ENCODE measurements at places on chromosomes 3 and 15.

GRCh38 chr3:13676356-13677017 is 127.6 kb downstream of the FBLN2 start:
- DNase-seq = no peak

DNA sequence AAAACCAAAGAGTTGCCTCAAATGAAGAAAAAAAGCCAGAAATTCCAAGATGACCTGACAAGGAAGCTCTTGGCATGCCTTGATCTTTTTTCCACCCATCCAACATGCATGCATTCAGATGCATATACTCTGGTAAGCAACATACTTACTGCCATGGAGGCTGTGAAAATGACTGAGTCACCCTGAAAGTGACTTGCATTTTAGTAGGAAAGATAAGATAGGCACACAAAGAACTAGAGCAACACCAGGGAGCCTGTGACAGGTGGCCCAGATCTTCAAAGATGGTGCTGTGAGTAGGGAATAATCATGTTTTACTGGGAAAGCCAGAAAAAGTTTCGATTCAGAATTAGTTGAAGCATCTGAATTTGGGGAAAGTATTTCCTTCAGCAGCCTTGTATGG is 185.1 kb upstream of the SLCO3A1 start:
- DNase-seq = no peak

DNA sequence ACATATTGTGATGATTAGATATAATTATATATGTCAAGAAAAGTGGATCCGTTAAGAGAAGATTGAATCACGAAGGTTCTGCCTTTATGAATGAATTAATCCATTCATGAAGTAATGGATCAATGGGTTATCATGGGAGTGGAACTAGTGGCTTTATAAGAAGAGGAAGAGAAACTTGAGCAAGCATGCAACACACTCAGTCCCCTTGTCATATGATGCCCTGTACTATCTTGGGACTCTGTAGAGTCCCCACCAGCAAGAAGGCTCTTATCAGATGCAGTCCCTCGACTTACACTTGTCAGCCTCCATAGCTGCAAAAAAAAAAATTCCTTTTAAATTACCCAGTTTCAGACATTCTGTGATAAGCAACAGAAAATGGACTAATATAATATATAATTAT is 301.9 kb downstream of the RAP2B start:
- DNase-seq = no peak

GRCh38 chr3:195715583-195716266 is 5.1 kb upstream of the MUC20 start:
- no peak for DNase-seq

DNA sequence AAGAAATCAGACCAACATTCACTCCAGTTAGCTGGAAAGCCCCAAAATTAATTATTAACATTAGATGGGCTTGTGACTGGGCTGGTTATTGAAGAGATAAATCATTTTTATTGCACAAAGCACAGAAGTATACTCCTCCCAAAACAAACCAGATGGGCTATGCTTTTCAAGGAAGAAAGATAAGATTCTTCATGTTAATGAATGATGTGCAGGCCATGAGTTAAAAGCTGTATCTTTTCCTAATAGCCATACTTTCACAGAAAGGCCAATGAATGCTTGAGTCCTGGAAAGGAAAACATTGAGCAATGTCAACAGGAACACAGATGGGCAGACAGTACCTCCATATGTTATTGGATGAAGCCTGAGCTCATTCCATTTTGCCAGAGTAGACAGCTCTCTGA is 55.4 kb downstream of the OCA2 start:
- peak; percentile 88 for DNase-seq

GRCh38 chr15:100667405-100668347 is 65.3 kb downstream of the ASB7 start:
- no peak for DNase-seq

DNA sequence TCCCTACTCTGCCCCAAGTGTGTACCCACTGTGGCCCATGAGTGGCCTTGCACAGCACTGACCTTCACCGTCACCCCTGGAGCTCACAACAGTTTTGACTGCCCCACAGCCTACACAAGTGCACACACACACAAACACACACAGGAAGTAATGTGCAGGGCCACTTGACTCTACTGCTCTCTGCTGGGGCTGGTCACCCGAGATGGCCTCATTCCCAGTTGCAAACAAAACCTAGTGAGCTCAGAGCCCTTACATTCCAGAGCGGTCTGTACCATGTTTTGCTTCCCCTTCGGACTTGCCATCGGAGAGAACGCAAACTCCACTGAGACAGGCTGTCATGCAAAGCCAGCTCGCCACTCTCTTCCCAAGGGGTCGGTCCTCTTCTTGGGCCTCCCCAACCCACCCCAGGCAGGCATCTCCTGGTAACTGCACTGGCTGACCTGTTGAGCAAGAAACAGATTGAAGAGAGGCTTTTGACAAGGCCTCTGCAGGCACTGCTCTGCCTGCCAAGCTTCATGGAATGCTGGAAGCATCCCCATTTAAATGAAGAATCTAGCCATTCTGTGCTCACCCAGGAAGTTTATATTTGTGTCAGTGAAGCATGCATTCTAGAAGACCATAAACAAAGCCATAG is 232.0 kb upstream of the IGF1R start:
- no peak for DNase-seq

- DNase-seq = no peak
Observed at GRCh38 chr3:99523431-99524127, 114.8 kb upstream of the COL8A1 start.

- DNase-seq = no peak
Observed at GRCh38 chr3:51381333-51381705, 3.8 kb upstream of the MANF start.

- peak; percentile 53 for DNase-seq
Observed at GRCh38 chr3:14787630-14788029, 31.1 kb upstream of the FGD5 start.

DNA sequence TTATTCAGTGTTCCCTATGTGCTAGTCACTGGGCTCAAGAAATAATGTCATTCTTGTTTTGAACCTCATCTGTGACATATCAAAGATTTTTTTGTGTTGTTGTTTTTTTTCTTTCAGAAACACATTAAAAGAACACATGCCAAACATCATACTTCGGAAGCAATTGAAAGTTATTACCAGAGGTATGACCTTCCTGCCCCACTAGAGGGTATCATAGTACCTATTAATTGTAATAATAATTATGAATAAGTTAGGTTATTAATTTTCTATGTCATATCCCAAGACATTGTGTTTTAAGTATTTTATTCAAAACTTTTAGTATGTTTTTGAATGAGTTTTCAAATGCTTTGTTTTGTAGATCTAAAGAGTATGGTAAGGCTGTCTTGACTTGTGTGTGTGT is 65.7 kb downstream of the CDIN1 start:
- DNase-seq = peak; percentile 69

- no peak for DNase-seq
Observed at GRCh38 chr15:62985768-62986167, 56.8 kb upstream of the TPM1 start.

- DNase-seq = no peak
Observed at GRCh38 chr3:98240131-98240530, 23.9 kb upstream of the OR5H6 start.

GRCh38 chr3:18828637-18829036 is 319.7 kb upstream of the KCNH8 start:
- DNase-seq = no peak

DNA sequence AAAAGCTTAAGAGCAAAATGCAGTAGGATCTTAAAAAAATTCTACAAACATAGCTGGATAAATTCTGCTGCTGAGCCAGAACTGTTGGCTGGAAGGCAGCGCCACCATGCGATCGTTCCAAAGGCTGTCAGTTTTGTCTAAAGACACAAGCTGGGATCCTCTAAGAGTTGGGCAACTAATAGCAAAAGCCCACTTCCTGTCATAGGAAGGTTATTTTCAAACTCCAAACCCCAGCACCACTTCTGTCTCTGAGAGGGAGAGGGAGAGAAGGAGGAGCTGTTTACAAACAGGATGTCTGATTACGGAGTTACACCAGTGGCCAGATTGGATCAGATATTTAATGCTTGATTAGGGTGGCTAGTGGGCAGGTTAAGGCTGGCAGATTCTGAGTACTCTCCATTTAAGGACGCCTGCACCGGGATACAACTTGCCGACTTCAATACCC is 44.0 kb downstream of the EIF4E3 start:
- no peak for DNase-seq

DNA sequence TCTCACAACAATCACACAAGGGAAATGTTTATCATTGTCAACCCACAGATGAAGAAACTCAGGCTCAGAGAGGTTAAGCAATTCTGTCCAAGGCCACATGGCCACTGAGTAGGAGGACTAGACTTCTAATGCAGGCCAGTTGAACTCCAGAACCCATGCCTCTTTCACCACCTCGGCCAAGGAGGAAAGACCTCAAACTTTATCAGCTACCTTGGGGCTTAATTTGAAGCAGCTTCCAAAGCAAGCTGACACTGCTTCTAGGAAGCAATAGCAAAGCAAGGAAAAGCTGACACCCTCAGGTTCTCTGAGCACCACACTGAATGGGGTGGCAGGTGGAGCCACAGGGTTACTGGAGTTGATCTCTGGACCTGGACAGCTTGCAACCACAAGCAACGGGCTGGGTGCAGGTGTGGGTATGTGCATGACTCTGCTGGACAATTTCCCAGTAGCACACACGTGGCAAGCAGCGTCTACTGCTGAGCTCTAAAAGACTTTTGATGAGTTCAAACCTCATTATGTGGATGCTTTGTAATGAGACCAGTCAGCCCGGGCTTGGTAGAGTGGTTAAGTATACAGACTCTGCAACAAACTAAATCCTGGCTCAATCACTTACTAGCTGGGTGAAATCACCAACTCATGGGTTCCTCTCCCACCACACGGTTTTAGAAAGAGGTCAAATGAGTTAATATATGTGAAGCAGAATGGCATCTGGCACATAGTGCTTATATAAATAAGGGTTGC is 23.1 kb downstream of the CCNL1 start:
- DNase-seq = peak; percentile 51

DNA sequence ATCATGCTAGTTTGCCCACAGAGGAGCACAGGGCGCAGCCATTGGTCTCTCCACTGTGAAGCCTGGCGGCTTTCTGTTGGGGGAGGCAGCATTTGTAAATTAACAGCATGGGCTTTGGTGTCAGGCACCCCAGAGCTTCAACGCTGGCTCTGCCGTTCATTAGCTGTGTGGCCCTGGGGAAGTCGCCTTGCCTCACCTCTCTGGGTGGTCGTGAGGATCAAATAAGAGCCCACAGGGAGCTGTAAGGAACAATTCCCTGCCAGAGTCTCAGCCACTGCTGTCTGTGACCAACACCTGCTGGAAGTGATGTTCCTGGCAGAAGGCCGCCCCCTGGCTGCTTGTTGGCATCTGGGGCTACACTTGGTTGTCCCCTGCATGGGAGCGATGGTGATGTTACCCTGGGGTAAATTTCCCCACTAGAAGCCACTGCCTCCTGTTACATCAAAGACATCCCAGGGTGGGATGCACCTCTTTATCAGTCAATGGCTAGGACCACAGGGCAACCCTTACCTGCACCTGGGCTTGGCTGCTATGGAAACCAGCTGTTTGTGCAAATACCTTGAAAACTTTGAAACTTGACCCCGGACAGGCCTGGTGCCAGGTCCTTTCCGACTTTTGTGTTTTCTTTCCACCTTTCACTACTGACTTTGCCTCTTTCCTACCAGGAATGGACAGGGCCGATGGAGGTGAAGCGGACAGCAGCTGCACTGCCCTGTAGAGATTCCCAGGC is 36.9 kb downstream of the DNASE1L3 start:
- DNase-seq = peak; percentile 63

DNA sequence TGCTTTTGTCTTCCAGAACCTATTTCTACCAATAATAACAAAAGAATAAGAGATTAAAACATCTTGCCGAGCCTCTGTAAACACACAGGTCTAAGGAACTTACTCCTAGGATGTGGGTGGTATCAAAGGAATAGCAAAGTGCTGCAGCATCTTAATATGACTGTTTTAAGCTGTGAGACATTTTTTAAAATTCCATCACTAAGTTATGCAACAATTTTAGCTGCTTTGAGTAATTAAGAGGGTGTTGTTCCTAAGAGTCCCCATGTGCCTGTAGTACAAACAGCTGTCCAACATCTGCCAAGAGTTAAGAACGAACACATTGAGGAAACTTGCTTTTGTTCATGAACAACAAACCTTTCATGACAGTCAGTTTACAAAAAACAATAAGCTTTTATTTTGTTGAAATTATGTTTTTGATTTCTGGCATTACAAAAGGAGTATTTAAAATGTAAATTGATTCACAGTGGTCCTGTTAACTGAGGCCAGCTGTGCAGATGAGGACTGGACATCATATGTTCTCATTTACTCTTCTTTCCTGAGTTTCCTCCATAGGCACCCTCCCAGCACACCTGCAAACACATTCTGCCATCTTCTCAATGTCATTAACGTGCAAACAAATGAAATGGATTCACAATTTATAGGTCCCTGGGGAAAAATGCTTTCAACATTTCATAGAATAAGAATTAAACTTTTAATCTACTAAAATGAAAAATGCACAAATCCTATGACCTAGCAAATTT is 337.3 kb upstream of the ARHGEF26 start:
- DNase-seq = peak; percentile 78

GRCh38 chr3:143769616-143770015 is 78.7 kb downstream of the SLC9A9 start:
- no peak for DNase-seq

- no peak for DNase-seq
Observed at GRCh38 chr15:88810446-88810845, 7.2 kb downstream of the ACAN start.

DNA sequence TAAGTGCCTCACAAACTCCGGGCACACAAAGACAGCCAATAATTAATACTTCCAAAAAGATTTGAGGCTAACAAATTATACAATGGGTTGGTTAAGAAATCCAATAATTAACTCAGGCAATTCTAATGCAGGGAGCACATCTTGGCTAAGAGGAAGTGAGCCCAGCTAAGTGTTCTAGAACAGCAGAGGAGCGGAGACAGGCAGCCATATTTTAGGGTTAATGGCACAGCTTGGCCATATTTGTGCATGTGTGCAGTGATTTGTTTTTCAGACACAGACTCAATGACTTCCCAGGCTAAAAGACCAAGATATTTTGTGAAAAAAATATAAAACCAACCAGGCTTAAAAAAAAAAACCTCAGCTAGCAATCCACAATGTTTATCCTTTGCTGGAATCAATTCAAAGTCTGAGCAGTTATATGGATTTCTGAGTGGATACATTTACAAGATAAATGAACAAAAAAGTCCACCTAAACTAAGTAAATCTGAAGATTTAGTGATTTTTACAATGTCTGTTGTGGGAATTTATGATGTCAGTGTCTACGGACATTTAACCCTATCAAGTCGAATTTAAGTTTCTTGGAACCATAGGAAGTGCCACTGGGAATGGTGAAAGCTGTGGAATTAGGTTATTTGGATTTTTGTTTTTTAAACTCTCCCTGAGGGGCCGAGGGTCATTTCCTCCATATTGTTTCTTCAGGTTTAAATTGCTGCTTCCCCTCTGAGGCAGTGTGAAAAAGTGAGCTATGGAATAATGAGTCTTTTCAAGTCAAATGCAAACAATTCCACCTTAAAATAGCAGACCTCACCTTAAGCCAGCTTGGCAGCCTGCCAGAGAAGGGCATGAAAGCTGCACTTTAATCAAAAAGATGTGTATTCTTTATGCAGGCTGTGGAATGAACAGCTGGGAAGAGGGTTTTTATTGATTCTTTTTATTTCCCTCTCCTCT is 413.7 kb upstream of the TBL1XR1 start:
- DNase-seq = peak; percentile 100

GRCh38 chr3:7498715-7499114 is 637.8 kb downstream of the GRM7 start:
- no peak for DNase-seq

GRCh38 chr15:79442911-79443310 is 10.8 kb downstream of the MINAR1 start:
- DNase-seq = no peak

- peak; percentile 58 for DNase-seq
Observed at GRCh38 chr15:36912311-36912712, 188.0 kb downstream of the MEIS2 start.

Data from NCI-H69 (cell line).